A673 (cell line): ENCODE measurements at places on chromosomes 2 and 18.
A peak's percentile ranks its signal among the peaks of the same experiment; 100 is the strongest.

- no peak for DNase-seq
These were observed 10.5 kb downstream of the PLB1 start for GRCh38 chr2:28506112-28506910.

DNA sequence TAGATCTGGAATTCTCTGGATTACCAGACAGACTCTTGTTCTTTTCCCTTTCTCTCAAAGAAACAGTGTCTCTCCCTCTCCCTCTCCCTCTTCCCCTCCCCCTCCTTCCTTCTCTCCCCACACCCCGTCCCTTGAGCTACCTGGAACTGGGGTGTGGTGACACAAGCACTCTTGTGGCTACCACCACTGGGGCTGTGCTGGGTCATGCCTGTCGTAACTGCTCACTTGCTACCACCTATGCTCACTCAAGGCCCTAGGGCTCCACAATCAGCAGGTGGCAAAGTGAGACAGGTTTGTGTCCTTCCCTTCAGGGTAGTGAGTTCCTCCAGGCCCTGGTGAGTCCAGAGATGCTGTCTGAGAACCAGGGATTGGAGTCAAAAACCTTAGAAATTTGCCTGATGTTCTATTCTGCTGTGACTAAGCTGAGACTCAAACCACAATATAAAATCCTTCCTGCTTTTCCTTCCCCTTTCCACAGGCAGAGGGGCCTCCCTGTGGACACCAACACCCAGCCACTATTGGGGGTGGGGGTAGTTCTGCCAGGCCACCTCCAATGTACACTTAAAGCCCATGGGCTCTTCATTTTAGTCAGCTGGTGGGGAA, 70.8 kb downstream of the OXER1 start:
- DNase-seq, result no peak

DNA sequence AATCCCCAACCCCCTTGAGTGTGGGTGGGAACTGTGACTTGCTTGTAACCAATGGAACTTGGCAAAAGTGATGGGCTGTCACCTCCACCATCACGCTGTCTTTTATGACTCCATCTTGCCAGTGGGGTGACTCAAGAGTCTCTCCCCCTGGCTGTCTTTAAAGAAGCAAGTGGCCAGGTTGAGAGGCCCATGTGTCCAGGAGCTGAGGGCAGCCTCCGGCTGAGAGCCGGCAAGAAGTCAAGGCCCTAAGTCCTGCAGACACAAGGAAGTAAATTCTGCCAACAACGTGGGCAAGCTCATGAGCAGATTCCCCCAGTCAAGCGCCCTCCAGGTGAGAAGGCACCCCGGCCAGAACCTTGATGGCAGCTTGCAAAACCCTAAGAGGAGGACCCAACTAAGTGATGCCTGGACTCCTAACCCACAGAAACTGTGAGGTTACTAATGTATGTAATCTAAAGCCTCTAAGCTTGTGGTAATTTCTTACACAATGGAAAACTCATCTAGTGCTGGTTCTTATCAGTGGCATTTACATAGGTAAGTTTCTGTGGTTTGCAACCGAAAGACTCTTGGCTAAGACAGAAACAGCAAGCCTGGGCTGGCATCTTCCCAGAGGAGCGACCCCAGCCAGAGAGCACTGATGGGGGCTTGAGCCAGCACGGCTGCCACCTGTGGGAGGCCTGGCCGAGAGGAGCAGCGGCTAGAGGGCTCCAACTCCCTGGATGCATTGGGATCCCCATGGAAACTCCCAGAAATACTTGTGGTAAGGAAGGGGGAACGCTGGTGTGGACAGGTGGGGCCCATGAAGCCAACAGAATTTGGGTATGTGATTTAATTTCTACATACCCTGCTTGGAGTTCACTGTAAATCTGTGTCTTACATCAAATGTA, 49.3 kb downstream of the CIB4 start:
- no peak for DNase-seq

- DNase-seq, result no peak
These were observed 120.2 kb downstream of the PTGR3 start for GRCh38 chr18:75088622-75089211.

DNA sequence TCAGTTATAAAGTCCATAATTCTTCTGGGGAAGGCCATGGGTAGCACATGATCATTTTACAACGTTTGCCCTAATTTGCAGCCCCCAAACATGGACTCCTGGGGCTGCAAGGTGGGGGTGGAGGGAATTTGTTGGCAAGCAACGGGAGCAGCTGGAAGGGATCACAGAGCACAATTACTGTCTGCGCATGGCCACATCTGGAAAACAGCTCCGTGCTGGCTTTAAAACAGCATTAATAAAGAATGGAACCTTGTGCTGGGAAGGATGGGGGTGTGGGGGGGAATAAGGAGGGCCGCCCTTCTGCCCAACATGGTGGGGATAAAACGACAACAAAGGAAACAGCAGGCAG, 60.9 kb upstream of the SLC14A2 start:
- DNase-seq, result no peak

GRCh38 chr2:216315802-216316603, 56.3 kb downstream of the MARCHF4 start:
- peak; percentile 45 for DNase-seq

DNA sequence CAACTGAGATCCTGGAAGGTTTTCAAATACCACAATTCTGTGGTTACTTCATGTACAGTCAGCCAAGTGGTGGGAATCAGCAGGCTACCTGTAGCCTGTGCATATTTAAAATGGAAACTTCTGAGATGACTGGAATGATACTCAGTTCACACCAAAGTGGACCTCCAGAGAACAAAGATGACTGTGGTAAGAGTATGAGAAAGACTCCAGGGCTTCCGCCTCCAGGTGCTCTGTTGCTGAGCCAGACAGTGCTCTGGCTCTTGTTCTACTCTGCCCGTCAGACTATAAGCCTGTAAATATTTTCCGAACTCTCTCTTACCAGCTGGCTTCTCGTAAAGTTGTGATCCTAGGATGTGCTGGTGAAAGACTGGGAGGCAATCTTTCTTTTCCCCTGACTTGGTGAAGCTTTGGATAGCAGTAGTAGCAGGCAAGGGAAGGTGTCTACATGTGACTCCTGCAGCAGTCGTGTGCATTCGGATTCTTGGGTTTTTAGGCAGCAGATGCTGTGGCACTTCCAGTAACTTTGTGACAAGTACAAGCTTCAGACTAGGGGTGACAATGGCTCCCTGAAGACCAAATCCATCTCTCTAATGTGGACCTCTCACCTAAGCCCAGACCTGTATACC, 23.1 kb downstream of the ST3GAL5 start:
- DNase-seq, result no peak

GRCh38 chr2:43270930-43271615, 44.7 kb upstream of the ZFP36L2 start:
- DNase-seq, result no peak

GRCh38 chr2:203580844-203581243, 45.7 kb upstream of the RAPH1 start:
- no peak for DNase-seq

DNA sequence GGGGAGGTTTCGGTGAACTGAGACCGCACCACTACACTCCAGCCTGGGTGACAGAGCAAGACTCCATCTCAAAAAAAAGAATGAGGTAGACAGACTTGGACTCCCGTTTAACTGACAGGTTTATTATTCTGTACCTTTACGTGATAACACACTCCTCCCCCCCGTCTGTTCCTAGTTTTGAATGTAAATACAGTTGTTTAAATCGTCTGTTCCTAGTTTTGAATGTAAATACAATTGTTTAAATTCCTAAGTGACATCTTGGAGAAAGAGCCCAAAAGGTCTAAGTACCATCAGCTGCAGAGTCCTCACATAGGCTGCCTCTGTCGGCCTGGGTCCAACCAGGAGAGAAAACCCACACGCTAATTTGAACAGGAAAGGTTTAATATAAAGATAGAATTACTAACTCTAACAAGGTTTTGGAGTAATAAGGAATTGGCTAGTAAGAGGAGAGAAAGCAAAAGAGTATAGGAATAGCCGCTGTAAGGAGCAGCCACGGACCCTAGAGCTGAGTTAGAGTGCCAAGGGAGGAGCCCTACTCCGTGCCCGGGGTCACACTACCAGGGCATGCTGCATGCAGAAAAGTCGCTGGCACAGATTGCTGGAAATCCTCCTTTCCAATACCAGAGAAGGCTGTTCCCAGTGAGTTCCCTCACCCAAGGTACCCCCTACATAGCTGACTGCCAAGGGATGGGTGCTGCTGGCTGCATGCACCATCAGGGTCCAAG, 83.5 kb upstream of the RANBP2 start:
- DNase-seq, result no peak

- DNase-seq, result no peak
These were observed 267.3 kb downstream of the SLC8A1 start for GRCh38 chr2:40184551-40184950.

- peak; percentile 21 for DNase-seq
These were observed 36.2 kb upstream of the TMEFF2 start for GRCh38 chr2:192230889-192231453.

- no peak for DNase-seq
These were observed 100.7 kb downstream of the C2orf74 start for GRCh38 chr2:61262699-61263098.

DNA sequence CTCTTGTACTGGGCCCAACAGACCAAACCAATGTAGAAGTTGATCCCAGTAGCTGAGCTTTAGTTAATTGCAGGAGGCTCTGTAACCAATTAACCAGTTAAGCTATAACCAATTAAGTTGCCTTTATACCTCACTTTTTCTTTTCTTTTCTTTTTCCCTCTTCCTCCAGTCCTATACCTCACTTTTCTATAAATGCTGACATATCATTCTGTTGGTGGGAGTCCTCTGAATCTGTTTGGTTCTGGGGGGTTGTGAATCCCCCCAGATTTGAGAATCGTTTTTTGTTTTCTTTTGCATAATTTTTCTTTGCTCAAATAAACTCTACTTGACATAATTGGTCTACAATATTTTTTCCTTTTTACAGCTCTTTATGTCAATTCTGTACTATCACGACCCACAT, 38.1 kb upstream of the ACMSD start:
- DNase-seq, result no peak

- no peak for DNase-seq
These were observed 377.2 kb downstream of the CNTNAP5 start for GRCh38 chr2:124402274-124402673.

DNA sequence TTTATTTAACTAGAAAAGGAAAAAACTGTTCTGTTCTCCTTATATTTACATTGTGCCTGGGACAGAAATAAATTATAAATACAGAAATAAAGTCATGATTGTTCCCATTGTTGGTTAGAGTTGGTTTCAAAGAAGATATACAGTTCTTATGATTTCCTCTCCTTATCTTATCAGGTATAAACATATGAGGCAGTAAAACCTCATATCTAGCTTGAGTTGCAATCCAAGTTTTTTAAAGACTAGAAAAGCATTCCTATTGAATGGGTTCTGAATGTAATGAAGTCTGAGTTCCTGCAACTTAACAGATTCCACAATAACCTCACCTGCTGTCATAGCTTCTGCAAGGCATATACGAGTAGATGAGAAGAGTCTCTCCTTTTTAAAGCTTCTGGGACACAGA, 114.7 kb upstream of the CAVIN2 start:
- no peak for DNase-seq

DNA sequence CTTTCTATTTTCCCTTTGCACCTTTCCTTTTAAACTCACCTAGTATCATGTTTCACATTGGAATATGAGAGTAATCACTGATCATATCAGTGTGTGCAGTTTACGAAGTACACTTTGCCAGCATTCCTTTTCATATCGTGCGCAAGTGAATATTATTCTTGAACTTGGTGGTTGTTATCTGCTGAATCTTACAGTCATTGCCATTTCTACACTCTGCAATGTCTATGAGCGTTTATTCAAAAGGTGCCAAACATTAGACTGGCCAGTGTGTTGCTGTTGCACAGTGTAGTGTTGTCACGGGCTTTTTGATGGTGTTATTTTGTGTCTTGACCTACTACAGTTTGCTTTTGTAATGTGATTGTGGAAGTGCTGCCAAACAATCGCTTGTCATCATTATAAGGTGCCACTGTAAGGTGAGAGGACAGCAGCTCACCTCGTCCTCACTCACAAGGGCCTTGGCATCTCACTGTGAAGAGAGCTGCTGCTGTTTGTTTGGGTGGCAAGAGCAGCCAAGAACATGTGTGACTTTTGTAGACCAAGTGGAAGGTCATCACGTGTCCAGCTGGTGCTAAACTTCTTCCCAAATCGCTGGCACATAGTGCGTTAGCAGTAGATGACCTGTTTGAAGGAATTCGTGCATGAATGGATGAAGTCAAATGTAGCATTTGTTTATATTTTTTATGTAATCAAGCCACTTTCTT, 113.3 kb downstream of the MYO1B start:
- DNase-seq, result no peak

GRCh38 chr2:136386046-136386445, 268.1 kb upstream of the CXCR4 start:
- no peak for DNase-seq

DNA sequence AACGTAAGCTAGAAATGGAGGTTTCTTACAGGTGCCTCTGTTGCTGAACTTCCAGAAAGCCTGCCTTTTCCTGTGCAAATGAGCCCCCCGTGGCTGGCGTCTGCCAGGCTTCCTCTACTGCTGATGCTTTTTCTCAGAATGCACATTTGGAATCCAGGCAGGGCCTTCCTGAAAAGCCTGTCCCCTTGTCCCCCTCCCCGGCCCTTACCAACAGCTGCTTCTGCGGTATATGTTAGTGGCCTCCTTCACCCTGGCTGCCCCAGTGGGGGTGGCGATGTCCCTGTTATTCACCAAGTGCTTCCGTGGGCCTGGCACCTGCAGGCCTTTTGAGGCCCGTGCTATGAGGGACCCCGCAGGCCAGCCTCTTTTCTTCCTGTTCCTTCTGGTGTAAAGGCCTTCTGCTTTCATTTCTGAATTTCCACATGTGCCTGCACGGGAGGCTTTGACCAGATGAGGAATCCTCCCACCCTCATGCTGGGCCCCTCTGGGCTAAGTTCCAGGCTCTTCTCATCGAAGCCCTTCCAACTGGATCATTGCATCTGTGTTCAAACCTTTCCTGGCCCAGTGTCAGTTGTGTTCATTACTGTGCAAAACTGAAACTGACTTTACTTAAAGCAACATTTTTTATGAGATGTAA, 10.4 kb downstream of the CNDP2 start:
- DNase-seq, result no peak

DNA sequence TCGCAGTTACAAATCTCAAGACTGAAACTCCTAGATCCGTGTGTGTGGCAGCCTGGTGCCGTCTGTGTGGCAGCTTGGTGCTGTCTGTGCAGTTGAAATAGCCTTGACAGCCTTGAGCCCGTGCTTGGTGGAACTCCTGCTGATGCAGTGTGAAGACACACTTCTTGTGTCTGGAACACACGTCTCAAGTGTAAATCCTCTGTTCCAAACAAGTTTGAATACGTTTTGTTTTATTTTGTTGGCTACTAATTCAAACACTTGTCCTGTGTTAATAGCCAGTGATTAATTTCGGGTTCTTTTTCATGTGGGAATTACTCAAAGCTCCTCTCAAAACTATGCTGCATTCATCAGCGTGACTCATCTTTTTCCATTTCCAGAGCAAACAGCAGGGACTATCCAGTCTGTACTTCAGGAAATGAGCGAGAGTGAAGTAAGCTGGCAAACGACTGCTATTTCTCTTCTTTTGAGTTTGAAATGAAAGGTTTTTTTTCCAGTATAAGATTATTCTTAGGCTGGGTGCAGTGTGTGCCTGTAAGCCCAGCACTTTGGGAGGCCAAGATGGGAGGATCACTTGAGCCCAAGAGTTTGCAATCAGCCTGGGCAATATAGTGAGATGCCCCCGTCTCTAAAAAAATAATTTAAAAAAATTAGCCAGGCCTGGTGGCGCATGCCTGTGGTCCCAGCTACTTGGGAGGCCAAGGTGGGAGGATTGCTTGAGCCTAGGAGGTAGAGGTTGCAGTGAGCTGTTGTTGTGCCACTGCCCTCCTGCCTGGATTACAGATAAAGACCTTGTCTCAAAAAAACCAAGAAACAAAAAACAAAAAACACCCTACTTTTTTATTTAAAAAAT, 152.9 kb downstream of the SPP2 start:
- DNase-seq, result peak; percentile 82
